Putamen (tissue), 1 donor: ENCODE measurements at places on chromosomes 12 and 14.

DNA sequence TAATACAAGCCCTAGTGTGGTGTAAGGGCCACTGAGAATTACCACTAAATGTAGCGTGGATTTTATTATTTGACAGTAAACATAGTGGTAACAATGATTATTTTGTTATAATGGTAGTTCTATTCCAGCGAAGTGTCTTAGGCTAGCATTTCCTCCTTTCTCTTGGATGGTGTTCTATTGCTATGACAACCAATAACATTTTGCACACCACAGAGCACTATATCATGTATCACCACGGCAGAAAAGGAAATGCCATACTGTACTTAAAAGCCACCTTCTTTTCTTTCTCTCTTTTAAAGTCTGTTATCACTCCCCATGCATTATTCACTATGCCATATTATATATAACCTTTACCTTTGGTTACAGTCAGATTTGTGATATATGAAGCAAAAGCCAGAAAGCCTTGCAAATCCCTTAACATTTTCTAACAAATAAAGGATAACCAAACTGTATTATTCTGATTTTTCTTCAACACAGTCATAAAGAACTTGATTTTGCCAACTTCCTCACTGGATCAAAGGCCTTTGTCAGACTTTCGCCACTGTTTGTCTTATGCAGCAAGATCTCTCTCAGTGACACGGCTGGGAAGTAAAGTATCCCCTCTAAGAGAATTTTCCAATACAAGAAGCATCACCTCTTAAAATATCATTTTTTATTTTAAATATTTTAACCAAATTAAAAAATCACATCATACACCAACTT, 195.8 kb downstream of the FOXN3 start:
- DNase-seq: no peak

DNA sequence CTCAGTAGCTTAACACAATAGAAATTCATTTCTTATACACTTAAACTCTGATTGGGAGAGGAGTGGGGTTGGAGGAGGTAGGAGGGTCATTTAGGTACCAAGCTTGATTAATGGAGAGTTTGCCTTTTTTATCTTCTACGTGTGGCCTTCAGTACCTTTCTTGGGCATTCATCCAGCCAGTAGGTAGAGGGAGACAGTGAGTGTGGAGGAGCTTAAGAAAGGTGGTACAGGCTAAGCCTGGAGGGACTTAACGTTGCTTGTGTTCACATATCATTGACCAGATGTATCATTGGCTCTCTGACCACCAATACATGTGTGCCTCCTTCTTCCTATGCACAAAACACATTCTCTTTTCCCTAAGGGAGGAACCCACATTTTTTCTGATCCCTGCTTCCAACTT, 232.9 kb upstream of the CRY1 start:
- no peak for DNase-seq

- no peak for DNase-seq
Measured at GRCh38 chr14:75645056-75645455, 15.6 kb downstream of the ERG28 start.

- DNase-seq: peak; percentile 9
Measured at GRCh38 chr12:42421844-42422779, 96.1 kb downstream of the PPHLN1 start.

GRCh38 chr12:53623548-53624385, 2.4 kb downstream of the ATF7 start:
- DNase-seq: no peak

GRCh38 chr12:108299516-108299915, 39.6 kb downstream of the CMKLR1 start:
- no peak for DNase-seq

GRCh38 chr14:59132796-59133494, 55.5 kb upstream of the DAAM1 start:
- DNase-seq: no peak

- DNase-seq: peak; percentile 69
Measured at GRCh38 chr12:113271853-113272561, 50.7 kb downstream of the TPCN1 start.

DNA sequence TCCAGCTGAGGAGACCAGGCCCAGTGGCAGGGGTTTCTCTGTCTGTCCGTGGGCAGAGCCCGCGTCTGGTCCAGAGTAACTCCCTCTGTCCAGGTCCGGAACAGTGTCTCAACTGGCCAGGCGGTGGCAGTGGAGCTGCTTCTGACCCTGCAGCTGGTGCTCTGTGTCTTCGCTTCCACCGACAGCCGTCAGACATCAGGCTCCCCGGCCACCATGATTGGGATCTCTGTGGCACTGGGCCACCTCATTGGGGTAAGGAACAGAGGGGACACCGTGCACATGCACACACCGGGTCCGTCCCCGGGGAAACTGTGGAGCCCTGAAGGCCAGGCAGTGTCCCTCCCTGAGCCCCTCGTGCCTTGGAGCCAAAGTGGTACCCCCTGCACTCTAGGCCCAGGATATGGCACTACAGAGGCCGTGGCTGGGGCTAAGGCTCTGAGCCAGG, 1.5 kb downstream of the AQP6 start:
- DNase-seq: peak; percentile 81

DNA sequence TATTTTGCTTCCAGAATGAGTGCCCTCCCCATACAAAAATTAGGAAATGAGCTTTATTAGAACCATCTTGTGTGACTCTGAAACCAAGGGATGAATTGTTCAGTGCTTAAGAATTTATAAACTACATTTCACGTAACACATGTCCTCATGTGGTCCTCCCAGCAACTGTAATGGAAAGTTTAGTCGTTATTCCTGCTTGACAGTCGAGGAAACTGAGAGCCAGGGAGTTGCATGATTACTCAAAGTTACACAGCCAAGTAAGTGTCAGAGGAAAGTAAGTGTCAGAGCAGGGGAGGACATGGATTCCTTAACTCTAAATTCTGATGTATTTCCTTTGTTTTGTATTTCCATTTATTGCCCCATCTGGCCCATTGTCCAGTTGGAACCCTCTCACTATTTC, 453.9 kb downstream of the FUT8 start:
- DNase-seq: no peak

DNA sequence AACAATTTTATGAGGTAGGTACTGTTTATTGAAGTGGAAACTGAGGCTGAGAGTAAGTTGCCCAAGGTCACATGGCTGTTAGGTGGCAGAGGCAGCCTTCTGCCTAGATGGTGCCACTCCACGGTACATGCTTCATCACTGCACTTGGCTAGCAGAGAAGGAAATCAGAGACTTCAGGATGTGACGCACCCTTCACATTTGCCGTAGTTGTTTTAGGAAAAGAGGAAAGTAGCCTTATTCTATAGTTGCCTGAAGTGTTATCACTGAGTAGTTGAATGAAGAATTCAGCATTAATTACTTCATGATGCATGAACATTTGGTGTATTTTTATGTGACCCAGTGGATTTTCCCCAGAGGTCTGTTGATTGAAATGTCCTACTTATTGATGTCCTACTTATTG, 55.7 kb downstream of the ERC1 start:
- no peak for DNase-seq

DNA sequence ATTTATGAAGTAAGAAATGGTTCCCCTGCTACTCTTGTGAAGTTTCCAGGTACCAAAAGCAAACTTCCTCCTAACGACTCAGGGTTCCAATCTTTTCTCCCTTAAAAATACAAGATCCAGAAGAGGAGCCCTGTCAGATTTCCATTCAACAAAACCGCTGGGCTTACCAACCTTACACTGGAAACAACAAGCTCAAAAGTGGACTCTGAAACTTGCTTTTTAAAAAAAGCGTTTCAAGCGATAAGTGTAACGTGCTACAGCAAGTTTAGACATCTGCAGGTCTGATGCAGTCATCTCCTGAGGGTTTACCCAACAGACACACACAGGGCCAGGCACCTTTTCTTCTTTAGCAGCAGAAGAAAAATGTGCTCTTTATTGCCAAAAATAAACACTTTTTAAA, 6.9 kb upstream of the CREBL2 start:
- DNase-seq: no peak

- DNase-seq: no peak
Measured at GRCh38 chr12:98635657-98636323, 8.8 kb downstream of the IKBIP start.

DNA sequence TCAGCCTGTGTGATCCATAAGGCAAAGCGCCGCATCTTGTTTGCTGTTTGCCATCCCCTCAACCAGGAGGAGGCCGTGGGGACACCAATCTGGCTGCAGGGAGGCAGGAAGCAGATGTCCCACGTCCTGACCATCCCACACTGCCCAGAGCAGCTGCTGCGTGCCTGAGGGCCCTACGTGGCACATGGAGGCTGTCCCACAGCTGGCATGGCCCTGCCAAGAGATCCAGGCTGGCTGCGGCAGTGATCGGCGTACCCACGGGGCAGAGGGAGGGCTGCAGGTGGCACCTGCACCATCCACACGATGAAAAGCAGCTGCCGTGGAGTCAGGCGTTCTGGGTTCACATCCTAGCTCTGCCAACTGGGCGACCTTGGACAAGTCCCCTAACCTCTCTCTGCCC, 42.0 kb downstream of the NCOR2 start:
- no peak for DNase-seq

- peak; percentile 76 for DNase-seq
Measured at GRCh38 chr12:113222730-113223531, 1.7 kb downstream of the TPCN1 start.

DNA sequence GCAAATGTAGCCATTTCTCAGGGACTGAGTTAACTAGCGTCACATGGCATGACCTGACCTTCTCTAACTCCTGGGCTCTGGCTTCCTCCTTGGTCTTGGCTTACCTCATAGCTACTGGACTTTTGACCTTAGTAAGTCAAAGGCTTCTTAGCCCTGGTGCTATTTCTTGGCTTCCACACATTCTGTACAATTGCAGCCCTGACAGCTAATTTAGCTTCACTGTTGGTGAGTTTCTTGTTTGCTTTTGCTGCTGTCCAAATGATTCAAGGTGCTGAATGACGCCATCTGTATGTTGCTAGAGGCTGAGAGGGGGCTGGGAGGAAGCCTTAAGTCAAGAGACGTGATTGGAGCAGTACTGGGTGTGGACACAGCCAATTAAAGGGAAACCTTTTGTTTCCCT, 202.7 kb downstream of the PRKD1 start:
- DNase-seq: no peak

- no peak for DNase-seq
Measured at GRCh38 chr12:52084491-52085231, 5.2 kb downstream of the SMIM41 start.

DNA sequence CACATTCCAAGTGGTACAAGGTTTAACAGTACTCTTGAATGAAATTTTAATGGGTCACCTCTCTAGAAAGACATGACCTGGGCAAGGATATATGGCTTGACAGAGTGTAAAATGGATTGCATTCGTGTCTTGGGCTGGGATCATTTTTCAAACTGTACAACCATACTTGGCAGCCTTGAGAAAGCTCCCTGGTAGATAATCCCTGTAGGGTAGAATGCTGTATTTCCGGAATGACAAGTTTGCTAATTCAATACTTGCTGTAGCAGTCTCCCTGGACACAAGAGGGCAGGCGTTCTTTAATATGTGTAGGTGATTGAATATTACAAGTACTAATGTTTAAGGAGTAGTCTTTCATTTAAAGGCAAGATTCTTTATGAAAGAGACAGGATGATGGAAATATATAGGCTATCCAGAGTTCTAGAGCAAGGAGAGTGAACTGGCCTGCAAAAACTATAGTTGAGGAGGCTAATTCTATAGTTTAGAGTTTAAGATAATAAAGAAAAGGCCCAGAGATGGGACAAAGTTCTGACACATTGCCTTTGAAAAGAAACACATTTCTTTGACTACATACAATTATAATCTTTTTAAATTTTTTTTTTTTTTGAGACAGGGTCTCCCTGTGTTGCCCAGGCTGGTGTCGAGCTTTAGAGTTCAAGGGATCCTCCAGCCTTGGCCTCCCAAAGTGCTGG, 53.4 kb downstream of the PLBD1 start:
- no peak for DNase-seq

- DNase-seq: no peak
Measured at GRCh38 chr14:74508292-74508731, 14.7 kb downstream of the ISCA2 start.

- DNase-seq: no peak
Measured at GRCh38 chr12:92753976-92754885, 51.4 kb downstream of the PLEKHG7 start.

DNA sequence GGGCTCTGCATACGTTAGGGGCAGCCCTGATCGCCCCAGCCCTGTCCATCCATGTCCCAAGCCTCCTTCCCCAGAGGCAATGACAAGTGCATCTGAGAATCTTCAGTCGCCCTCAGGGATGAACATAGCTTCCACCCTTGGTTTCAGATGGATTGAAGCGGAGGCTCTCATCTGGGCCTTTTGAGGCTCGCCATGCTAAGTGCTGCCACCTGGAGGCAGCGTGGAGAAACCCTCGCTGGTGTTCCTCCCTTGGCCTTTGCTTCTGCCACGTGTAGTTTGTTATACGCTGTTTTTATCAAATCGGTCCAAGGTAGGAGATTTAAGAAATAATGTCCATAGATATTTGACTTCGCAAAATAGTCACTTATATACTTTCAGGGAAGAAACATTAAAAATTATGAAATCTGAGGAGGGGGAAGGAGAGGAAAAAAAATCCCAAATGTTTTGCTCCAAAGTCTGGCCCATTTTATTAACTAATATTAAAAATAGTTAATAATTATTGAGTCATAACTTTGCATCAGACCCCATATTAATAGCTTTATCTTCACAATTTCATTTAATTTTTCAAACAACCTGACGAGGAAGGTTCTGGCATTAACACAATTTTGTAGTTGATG, 28.8 kb upstream of the LRRC10 start:
- peak; percentile 45 for DNase-seq

- DNase-seq: no peak
Measured at GRCh38 chr12:69905801-69906200, 80.8 kb downstream of the MYRFL start.

GRCh38 chr14:40058901-40059897, 627.0 kb upstream of the FBXO33 start:
- no peak for DNase-seq

DNA sequence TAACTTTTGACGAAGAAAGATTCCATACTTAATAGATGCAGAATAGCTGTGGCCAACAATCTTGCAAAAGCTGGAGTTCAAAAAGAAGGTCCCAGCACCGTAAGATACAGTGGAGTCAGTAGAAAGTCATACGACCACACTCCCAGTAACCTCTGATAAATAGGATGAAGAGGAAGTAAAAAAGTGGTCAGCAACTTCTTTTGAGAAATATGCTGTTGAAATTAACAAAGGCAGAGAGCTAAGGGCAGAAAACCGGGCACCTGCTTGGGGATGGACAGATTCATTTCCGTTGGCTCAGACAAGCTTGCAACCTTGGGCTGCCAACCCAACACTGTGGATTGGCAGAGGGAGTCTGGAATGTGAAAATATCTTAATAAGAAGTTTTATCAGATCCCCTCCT, 40.0 kb downstream of the BTG1 start:
- no peak for DNase-seq

- no peak for DNase-seq
Measured at GRCh38 chr12:44875417-44875953, 630 bp downstream of the NELL2 start.

GRCh38 chr14:22598896-22599244, 770 bp downstream of the ABHD4 start:
- DNase-seq: no peak

GRCh38 chr12:52123487-52124186, 44.1 kb downstream of the SMIM41 start:
- no peak for DNase-seq

GRCh38 chr14:34181338-34181737, 230.5 kb upstream of the EGLN3 start:
- DNase-seq: no peak

GRCh38 chr12:27455589-27455988, 9.1 kb downstream of the SMCO2 start:
- DNase-seq: no peak
